ENCODE measurements at places on chromosomes 5 and 9. TPM values are rescaled to one million over a fixed set of nuclear protein-coding genes. Genes with fewer than 3 reads are reported as not detected.

Gene RNF180
- 5.3 TPM for total RNA-seq

DNA sequence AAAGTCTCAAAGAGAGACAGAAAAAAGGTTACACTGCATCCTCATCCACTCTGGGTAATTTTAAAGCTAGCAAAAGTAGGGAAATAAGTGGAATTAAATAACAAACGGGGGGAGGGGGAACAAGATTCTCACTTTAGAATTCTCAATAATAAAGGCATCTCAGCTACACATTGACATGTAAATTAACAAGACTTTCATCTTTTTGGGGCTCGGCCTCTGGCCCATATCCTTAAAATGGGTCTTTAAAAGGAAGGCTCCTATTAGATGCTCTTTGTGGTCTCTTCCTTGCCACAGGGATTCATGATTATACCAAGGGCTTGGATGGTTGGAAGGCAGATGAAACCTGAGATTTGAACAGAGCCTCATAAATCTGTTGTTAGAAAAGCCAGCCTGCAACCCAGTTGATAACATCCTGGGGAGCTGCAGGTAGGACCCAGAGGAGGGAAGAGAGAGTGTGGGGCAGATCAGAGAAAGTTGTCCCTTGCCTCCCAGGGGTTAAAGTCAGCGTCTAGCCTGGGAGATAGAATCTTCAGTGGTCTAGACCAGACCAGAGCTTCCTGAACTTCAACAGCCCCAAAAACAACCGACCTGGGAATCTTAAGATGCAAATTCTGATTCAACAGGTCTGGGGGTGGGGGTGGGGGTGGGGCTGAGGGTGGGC, 135.9 kb downstream of the GCNT1 start:
- H3K27me3 ChIP-seq = no peaks in the 10 kb centered on the region
- H3K27ac ChIP-seq = no peak overlapping the region
- no peaks in the 10 kb centered on the region for H3K36me3 ChIP-seq
- no peak for DNase-seq
- H3K4me3 ChIP-seq = no peak overlapping the region

DNA sequence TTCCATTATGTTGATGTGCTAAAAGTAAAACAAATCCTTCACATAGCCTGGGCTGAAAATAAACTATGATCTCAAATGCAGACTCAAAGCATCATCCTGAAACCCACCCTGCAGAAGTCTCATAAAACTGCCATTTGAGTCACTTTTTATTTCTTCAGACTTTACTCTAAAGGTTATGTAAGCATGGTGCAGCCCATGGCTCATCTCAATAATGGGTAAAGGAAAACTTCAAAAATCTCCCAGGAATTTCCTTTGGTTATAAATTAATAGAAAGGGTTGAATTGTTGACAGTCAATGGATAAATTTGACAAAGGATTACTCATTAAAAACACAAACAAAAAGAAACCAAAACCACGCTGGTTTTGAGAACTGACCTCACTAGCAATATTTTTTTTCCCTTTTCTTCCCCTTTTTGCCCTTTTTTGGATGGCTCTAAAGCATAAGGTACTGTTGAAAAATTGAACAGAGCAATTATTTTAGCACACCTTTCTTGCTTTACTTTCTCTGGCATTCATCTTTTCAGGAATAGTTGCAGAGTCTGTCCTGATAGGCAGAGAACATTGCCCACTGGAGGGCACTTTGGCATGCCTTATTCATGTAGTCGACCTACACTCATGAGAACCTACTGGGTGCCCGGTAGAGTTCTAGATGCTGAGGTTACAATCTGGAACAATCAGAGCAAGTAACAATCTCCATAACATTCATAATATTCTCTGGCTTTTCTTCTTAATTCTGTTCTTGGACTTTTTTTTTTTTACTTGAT, 191.4 kb downstream of the TMEM167A start:
- H3K27me3 ChIP-seq = no peaks in the 10 kb centered on the region
- no peak overlapping the region for H3K27ac ChIP-seq
- H3K36me3 ChIP-seq = no peaks in the 10 kb centered on the region
- no peak overlapping the region for H3K4me3 ChIP-seq

GRCh38 chr5:78985116-78985724, at the start of gene ARSB:
Gene ARSB, minus strand, starts transcription at chr5:78985310. Its CDS starts 62 bp downstream, at chr5:78985248.
- H3K36me3 ChIP-seq = no peaks in the 10 kb centered on the region
- H3K27me3 ChIP-seq = no peaks in the 10 kb centered on the region
- peak within 1 kb of the TSS; percentile 98 for H3K27ac ChIP-seq
- peak; percentile 76 for DNase-seq

GRCh38 chr5:159422361-159422760, 92.1 kb upstream of the IL12B start:
- no peak for DNase-seq
- H3K36me3 ChIP-seq = no peaks in the 10 kb centered on the region
- H3K27me3 ChIP-seq = no peaks in the 10 kb centered on the region
- H3K4me1 ChIP-seq = no peaks in the 10 kb centered on the region
